Central memory CD8-positive, alpha-beta T cell (primary cell): ENCODE measurements at places on chromosomes 4 and X.
A peak's percentile ranks its signal among the peaks of the same experiment; 100 is the strongest.

DNA sequence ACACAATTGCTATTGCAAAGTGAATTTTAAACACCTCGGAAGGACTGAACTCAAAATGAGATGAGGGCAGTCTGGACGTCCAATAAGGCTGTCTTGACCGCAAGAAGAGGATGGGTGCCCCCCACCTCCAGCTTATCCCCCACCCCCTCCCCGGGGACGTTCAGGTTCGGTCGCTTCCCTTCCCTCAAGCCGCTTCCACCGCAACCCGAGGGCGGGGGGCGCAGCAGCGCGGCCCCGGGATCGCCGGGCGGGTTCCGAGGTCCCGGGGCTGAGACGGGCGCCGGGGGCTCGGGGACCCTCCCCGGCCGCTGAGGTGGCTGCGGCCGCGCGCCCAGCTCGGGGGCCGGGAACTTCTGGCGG lies 480 bp downstream of the USP46 start:
- DNase-seq: no peak
- H3K27ac ChIP-seq: no peak overlapping the region
- H3K4me1 ChIP-seq: peaks cover 34% of the 10 kb centered on the region
- no peaks in the 10 kb centered on the region for H3K27me3 ChIP-seq
- peaks cover 5% of the 10 kb centered on the region for H3K36me3 ChIP-seq

GRCh38 chr4:37693450-37694190 lies 7.4 kb upstream of the RELL1 start:
- H3K36me3 ChIP-seq: peaks cover 2% of the 10 kb centered on the region
- no peaks in the 10 kb centered on the region for H3K4me1 ChIP-seq
- H3K4me3 ChIP-seq: no peak overlapping the region
- no peak for DNase-seq
- H3K27me3 ChIP-seq: peaks cover 6% of the 10 kb centered on the region

DNA sequence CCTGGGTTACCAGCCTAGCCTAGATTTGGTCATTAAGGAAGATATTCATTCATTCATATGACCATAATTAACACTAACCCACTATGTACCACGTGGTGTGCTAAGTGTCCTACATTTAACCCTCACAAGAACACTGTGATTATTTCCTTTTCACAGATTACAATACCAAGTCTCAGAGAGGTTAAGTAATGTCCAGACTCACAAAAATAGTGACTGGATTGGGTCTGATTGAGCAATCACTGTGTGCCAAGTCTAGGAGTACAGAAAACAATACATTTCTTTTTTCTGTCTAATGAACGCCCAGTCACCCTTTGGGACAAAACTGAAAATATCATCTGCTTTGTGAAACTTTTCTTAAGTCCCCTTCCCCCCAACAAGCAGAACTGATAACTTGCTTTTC lies 7.6 kb upstream of the DLG3 start:
- H3K4me1 ChIP-seq: peaks cover 14% of the 10 kb centered on the region
- H3K4me3 ChIP-seq: no peak overlapping the region
- peaks cover 5% of the 10 kb centered on the region for H3K36me3 ChIP-seq

- H3K4me3 ChIP-seq: no peak overlapping the region
- peaks cover 8% of the 10 kb centered on the region for H3K36me3 ChIP-seq
- no peak for DNase-seq
- peaks cover 16% of the 10 kb centered on the region for H3K4me1 ChIP-seq
- peak overlapping the region; percentile 94 for H3K27ac ChIP-seq
These were observed 36.7 kb upstream of the MXD4 start for GRCh38 chr4:2298532-2298991.

GRCh38 chr4:184688447-184688846 lies 38.9 kb downstream of the PRIMPOL start:
- DNase-seq: no peak
- no peaks in the 10 kb centered on the region for H3K27me3 ChIP-seq
- no peak overlapping the region for H3K27ac ChIP-seq
- H3K36me3 ChIP-seq: peaks cover 14% of the 10 kb centered on the region
- peaks cover 6% of the 10 kb centered on the region for H3K4me1 ChIP-seq

DNA sequence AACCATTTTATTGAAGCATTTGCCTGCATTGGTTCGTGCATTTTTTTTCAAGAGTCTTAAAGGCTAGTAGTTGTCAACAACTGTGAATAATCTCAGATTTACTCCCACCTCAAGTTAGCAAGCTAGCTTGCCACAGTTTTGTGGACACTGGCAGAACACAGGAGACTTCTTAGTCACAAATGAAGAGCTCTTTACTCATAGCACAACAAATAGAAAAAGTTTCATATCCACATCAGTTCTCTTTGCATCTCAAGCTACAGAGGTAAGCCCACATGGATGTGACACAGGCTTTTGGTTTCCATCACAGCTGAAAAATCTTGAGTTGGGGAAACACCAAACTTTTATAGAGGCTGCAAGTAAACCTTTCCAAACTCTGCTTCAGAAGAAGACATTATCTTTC lies 2315.7 kb upstream of the TENM3 start:
- no peak overlapping the region for H3K4me3 ChIP-seq
- no peak overlapping the region for H3K27ac ChIP-seq
- no peak for DNase-seq
- H3K4me1 ChIP-seq: no peaks in the 10 kb centered on the region

DNA sequence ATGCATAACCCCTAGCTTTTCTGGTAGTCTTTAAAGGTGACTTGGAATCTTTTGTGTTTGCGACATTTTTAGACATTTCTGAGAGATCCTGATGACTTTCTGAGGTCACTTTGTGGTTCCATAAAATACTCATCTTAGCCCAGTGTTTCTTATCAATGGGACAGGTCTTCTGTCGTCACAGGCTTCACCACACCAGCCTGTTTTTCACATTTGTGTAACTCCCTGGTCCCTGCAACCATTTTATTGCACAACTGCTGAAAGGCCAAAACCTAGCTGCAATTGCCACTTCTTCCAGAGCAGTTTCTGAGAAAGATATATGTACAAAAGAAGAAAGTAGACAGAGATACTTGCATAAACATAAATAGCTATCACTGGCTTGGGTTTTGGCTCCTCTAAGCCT lies 120.9 kb downstream of the IL15 start:
- H3K4me3 ChIP-seq: no peak overlapping the region
- H3K36me3 ChIP-seq: no peaks in the 10 kb centered on the region
- no peak for DNase-seq

- no peak overlapping the region for H3K27ac ChIP-seq
- no peaks in the 10 kb centered on the region for H3K27me3 ChIP-seq
- H3K36me3 ChIP-seq: no peaks in the 10 kb centered on the region
- no peak overlapping the region for H3K4me3 ChIP-seq
These were observed 195.6 kb downstream of the RASL11B start for GRCh38 chr4:53057679-53058078.

DNA sequence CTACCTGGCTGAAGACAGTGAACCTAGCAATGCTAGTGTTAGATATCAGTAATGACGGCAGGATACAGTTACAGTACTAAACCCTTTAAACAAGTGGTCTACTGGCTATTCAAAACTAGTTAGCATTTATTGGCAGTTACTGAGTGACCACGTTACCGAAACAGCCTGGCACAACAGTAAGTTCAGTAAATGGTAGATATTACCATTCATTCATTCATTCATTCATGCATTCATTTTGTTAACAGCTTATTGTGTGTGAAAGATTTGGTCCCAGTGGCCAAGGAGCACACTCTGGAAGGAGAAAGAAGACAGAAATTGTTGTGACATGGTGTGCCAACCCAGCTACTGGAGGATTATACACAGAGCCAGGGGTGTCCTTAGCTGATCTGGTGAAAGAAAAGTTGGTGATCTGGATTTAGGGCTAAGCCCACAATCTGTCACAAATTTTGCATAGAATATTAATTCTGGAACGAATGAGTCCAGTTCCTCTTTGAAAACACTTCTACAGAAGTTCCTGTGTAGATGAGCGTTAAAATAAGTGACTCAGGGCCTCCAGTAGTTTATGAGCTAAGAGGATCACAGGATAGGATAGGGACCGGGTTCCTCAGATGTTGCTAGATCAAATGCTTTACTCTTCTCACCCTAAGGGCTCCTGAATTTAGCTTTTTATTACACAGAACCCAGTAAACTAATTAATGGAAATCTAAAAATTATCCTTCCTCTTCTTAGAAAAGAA lies 179.1 kb downstream of the CBR4 start:
- DNase-seq: no peak
- H3K4me1 ChIP-seq: peaks cover 13% of the 10 kb centered on the region
- no peak overlapping the region for H3K27ac ChIP-seq
- H3K27me3 ChIP-seq: peaks cover 85% of the 10 kb centered on the region
- no peaks in the 10 kb centered on the region for H3K36me3 ChIP-seq
- H3K4me3 ChIP-seq: peak overlapping the region; percentile 82

GRCh38 chr4:106762666-106763443 lies 273.3 kb downstream of the DKK2 start:
- no peak for DNase-seq
- H3K36me3 ChIP-seq: no peaks in the 10 kb centered on the region
- H3K4me1 ChIP-seq: no peaks in the 10 kb centered on the region
- H3K4me3 ChIP-seq: no peak overlapping the region
- H3K27ac ChIP-seq: no peak overlapping the region

DNA sequence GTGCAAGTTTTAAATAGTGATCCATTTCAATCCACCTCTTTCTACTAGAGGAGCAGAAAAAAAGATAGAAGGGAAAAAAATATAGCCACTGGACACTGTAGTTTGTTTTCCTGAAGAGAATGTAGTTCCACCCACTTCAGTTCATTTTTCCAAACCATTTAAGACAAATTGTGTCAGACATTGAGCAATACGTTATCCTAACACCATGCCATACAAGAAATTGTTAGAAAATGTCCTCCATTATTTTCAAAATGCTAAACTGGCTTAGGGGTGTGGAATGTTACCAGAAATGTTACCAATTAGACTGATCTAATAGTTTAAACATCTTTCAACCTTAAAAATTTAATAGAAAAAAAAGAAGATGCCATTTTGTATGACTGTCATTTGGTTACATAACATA lies 48.6 kb upstream of the ETNPPL start:
- H3K4me3 ChIP-seq: no peak overlapping the region
- no peaks in the 10 kb centered on the region for H3K4me1 ChIP-seq
- DNase-seq: no peak
- H3K27me3 ChIP-seq: peaks cover 30% of the 10 kb centered on the region
